Right renal pelvis (tissue), 4 donors: ENCODE measurements at places on chromosomes 13 and 19. TPM values are rescaled to one million over a fixed set of nuclear protein-coding genes. Genes with fewer than 3 reads are reported as not detected.

GRCh38 chr19:15177269-15178116, 23.3 kb downstream of the NOTCH3 start:
- peak; percentile 71 for DNase-seq

DNA sequence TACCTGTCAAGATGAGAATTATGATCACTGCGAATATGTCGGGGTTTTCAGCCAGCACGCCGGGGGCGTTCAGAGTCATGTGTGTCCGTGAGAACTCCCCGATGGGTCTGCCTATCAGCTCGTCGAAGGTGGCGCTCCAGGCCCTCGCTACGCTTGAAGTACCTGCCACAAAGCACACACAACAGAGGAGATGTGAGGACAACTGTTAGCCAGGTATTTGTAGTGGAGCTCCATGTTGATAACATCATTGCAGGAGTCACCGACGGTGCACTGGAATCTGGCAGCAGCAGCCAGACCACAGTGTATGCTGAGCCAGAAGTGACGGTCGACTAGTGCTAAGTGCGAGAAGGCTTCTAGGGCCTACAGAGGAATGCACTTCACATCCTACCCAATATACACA, 62.7 kb downstream of the SLC7A1 start:
- DNase-seq, result no peak

- DNase-seq, result no peak
Measured at GRCh38 chr13:44817131-44817671, 172.1 kb downstream of the NUFIP1 start.

GRCh38 chr13:23059173-23059572, 121.6 kb upstream of the SGCG start:
- no peak for DNase-seq

DNA sequence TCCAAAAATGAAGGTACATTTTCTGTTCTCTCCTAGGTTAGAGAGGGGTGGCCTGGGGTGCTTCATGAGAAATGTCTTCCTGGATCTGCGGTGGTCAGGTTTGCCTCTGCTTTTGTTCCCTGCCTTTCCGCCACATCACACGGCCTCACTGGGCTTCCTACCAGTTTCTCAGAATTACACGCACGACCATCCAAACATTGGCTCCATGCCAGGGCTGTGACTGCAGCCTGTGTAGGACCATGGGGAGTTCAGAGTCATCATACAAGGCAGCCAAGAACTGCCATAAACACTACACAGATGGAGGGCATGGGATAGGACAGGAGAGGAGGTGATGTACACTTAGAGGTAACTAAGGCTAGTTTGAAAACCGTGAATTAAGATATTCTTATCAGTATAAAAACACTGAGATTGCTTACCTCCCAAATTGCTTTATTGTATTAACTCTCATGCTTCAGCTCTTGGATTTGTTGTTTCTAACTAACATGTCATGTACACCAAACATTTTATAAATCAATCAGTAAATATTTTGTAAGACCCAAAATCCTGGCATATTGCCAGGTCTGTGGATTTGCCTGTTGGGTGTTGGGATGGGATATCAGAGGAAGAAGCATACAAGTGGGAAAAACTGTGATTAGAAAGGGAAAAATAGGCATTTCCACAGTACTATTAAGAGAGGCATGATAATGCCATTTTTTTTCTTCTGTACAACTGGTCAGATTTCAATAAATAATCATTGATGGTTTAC, 45.2 kb downstream of the CDADC1 start:
- DNase-seq, result no peak

SULT2A1 gene
- not detected for polyA plus RNA-seq

ZNF846 gene
- polyA plus RNA-seq, result 17.6 TPM

PEAK3 gene
- polyA plus RNA-seq, result 0.06 TPM

COMP gene
- polyA plus RNA-seq, result 0.21 TPM

SHD gene
- 1.8 TPM for polyA plus RNA-seq

NFIC gene
- 25.3 TPM for polyA plus RNA-seq
